ENCODE measurements at places on chromosomes 11 and 22.

GRCh38 chr11:35166369-35167360 is 27.7 kb downstream of the CD44 start:
- DNase-seq = no peak

GRCh38 chr11:111082664-111083063 is 162.9 kb upstream of the POU2AF2 start:
- DNase-seq = no peak

DNA sequence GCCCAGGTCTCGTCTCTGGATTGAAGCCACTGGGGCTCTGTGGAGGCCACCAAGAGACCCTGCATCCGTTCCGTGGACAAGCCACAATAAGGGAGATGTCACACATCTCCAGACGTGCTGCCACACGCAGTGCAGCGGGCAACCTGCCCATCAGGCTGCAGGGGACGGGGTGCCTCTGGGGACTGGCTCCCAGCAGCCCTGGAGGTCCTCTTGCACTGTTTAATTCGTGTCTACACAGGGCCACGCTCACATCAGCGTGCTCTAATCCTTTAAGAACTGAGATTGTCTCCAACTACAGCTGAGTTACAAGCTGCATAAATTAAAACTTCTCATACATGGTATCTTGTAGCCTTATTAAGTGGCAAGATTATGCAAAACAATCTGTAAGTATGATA is 1232.2 kb downstream of the BRD1 start:
- no peak for DNase-seq

- no peak for DNase-seq
These were observed 186.8 kb downstream of the FAT3 start for GRCh38 chr11:92411431-92411830.

GRCh38 chr11:81072273-81072672 is 1631.4 kb upstream of the TENM4 start:
- DNase-seq = no peak

DNA sequence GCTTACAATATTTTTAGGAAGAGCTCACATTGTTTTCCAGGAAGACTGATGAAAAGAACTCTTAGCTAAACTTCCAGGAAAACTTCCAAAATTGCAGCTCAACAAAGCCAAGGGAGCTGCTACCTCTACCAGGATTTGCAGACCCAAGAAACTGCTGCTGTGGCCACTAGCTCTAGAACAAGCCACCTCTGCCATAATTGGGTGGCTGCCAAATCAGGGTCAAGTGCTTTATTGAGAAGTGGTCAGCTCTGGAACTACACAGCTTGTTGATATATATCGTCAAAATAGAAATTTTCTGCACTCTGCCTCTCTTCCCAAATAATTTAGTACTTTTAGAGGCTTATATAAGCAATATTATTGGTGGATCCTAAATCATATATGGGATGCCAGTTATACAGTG is 371.8 kb upstream of the CHORDC1 start:
- no peak for DNase-seq

DNA sequence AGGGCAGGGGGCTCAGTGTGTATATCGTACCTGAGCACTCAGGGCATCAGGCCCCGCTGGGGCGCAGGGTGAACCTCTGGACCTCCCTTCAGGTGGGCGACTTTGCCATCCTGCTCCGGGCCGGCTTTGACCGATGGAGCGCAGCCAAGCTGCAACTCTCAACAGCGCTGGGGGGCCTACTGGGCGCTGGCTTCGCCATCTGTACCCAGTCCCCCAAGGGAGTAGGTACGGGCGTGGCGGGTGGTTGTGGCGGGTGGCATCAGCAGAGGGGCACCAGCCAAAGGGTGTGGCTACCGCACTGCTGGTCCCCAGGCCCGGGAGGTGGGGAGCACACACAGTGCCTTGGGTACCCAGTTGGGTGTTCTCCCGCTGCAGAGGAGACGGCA is 6.3 kb downstream of the SLC39A13 start:
- no peak for DNase-seq

DNA sequence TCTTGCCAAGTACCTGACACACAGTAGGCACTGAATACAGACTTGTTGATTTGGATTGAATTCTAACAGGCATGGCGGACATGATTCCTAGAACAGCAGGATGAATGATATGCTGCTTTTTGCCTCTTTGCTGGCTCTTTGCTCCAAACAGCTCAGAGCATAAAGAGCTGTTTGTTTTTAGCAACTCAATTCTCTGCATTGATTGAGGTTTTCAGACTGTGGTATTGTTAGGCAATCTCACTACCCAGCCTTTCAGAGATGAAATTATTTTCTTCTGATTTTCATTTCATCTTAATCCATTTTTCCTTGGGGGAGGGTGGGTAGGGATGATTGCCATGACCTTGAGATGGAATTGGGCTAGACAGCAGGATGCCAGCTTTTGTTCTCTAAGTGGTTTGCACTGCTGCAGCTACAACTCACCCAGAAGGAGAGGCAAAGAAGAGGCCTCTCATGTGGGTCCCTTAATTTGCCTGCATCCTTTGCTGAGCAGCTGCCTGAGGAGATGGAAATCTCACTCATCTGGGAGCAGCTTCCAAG is 20.5 kb downstream of the COA4 start:
- DNase-seq = no peak

DNA sequence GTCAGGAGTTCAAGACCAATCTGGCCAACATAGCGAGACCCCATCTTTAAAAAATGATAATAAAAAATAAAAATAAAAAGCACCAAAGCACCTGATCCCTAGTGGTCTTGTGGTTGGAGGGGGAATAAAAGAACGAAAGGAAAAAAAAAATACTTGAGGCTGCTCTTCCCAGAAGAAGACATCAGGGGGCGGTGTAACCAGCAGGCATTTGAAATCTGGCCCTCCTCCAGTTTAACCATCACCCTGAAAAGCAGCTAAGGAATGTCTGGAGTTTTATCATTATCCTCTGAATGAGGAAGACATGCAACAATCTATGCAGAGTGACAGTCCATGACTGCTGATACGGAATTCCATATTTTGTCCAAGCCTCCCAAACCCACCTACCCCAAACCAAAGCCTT is 5.6 kb upstream of the KCTD17 start:
- DNase-seq = peak; percentile 30

- DNase-seq = no peak
These were observed 52.3 kb downstream of the GAB4 start for GRCh38 chr22:16955678-16956210.

- DNase-seq = no peak
These were observed at the start of gene INSC for GRCh38 chr11:15114501-15115475. INSC (plus strand) TSS chr11:15114923; CDS start chr11:15149175, 34,252 bp downstream.

DNA sequence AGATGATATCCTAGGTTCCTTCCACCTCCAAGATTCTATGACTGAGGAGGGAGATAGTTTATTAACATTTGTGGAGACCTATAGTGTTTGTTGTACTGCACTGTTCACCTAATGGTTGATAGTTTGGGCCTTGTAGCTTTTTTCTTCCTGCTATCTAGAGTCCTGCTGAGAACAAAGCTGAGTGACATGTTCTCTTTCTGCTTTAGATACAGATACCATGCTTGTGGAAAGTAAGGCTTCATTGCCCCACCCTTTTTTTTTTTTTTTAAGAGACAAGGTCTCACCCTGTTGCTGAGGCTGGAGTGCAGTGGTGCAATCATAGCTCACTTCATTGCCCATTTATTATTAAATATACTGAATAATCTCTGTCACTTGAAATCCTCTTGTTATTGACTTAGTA is 12.3 kb downstream of the DLAT start:
- DNase-seq = no peak

DNA sequence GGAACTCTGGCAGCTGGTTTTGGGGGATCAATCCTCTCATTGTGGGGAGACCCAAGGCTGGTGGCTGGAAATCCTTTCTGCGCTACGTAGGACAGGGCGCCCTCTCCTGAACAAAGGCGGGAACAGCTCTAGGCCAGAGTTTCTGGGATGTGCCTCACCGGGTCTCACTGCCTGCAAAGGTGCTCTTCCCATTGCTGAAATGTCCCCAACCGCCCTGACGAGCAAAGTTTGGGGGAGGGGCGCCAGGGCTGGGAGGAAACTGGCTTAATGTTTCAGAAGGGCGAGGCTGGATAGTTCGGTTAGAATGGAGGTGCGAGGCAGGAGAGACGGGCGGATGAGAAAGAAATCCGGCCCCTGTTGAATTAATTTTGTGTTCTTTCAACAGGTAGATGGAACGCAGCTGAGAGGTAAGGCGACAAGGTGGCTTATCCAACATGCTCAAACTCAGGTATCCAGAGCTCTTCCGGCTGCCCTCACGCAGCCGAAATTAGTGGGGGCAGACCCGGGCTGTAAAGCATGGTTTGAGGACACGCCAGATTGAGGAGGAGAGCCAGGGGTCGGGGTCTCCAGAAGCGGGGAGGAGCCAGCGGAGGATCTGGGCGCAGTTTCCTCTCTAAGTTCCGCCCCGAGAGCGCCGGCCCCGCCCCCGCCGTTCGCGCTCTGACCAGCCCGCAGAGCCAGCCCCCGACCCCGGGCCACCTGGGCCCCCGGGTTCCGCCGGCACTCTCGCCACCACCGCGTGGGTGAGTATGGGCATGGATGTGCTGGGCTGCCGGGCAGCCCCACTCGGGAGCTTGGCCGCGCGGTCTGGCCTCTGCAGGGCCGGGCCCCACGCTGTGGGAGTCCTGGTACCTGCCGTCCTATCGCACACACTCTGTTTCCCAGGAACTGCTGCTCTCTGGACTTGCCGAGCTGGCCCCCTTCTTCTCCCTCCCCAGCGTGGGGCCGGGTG is at the start of gene PGAP2:
PGAP2 (plus strand) TSS at position 652 of the 952 bp plus-strand sequence. CDS start 2,700 bp downstream, outside the sequence.
- no peak for DNase-seq

DNA sequence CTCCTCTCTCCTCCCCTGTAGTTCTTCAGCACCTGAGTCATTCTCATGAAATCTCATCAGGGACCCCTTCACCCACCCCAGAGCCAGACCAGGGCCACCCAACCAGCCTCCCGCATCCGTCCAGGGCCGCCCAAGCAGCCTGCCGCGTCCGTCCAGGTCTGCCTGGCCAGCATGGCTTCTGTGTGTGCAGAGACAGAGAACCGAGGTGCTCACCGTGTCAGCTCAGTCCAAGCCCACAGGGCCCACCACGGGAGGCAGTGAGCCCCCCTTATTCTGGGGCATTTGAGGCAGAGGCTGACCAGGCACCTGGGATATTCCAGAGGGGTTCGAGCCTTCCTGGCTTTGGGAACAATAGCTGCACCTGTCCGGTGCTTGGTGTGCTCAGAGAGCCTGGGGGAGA is 1117.3 kb downstream of the BRD1 start:
- DNase-seq = no peak

- no peak for DNase-seq
These were observed 118.9 kb upstream of the NECTIN1 start for GRCh38 chr11:119847853-119848252.

GRCh38 chr11:63212742-63213141 is 30.7 kb downstream of the SLC22A25 start:
- no peak for DNase-seq

- DNase-seq = no peak
These were observed 9.5 kb downstream of the TTC28 start for GRCh38 chr22:28670161-28670560.

- peak; percentile 65 for DNase-seq
These were observed 1.4 kb downstream of the TMEM80 start for GRCh38 chr11:696955-697491.

GRCh38 chr22:39123751-39124581 is 26.9 kb downstream of the APOBEC3H start:
- no peak for DNase-seq

GRCh38 chr22:45230026-45230721 is 10.5 kb downstream of the KIAA0930 start:
- no peak for DNase-seq

DNA sequence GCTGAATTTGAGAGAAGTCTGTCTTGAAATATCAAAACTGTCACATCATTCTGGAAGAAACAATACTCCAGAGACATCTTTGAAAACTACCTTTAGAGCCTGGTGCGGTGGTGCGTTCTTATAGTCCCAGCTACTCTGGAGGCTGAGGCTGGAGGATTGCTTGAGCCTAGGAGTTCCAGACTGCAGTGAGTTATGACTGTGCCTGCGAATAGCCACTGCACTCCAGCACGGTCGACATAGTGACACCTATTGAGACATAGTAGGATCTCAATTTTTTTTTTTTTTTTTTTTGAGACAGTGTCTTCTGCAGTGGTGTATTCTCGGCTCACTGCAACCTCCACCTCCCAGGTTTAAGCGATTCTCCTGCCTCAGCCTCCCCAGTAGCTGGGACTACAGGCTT is 11.5 kb upstream of the AIFM3 start:
- no peak for DNase-seq

DNA sequence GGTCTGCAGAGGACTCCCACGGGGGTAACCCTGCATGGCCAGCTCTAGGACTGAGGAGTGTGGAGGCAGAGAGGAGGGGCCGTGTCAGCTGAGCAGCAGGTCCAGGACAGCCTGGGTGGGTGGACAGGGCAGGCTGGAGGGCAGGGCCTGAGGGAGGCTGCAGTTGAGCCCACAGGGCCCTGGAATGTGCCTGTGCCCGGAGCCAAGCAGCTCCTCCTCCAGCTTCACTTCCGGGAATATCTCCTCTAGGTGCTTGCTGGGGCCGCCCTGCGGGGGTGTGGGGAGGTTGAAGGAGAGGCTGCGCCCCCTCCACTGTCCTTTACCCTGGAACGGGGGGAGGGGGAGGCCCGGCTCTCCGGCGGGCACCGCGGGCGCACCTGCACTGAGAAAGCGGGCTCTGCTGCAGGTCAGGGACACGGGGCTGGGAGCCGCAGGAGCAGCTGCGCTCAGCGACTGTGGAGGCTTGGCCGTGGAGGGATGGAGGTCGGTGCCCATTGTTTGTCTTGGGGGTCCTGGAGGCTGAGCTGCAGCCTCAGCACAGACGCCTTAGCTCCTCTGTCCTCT is 1293.2 kb downstream of the BRD1 start:
- no peak for DNase-seq

DNA sequence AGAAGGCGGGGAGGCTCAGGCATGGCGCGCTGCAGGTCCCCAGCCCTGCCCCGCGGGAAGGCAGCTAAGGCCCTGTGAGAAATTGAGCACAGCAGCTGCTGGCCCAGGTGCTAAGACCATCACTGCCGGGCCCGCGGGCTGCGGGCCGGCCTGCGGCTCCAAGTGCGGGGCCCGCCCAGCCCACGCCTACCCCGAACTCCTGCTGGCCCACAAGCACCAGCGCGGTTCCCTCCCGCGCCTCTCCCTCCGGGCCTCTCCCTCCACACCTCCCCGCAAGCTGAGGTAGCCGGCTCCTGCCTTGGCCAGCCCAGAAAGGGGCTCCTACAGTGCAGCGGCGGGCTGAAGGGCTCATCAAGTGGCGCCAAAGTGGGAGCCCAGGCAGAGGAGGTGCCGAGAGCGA is 4.6 kb upstream of the RDX start:
- DNase-seq = no peak

DNA sequence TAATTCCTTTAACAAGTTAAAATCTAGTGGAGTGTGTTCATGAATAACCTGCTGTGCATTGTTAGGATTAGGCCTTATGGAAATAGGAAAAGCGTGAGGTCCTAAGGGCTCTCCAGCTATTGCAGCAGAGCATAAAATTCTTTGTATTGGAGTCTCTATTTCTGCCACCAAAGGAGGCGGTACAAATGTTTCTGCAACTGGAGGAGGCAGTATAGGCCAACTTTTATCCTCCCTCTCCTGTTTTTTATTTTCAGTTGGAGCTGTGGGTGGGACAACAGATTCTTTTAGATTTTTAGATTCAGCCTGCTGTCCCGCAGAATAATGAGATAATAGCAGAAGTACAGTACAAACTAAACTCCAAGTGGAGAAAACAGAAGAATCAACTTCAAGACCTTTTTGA is 26.2 kb downstream of the OR10A6 start:
- DNase-seq = peak; percentile 37

Measured in AG04450 (cell line).